M059J (cell line): ENCODE measurements at places on chromosomes 3 and 15. TPM values are rescaled to one million over a fixed set of nuclear protein-coding genes. Genes with fewer than 3 reads are reported as not detected.

Gene RBM5
- 18.0 and 37.1 TPM in 2 replicates for total RNA-seq

Gene LRRC31
- not detected in 2 replicates for total RNA-seq

- no peak for DNase-seq
These were observed 61.2 kb upstream of the MCF2L2 start for GRCh38 chr3:183489455-183490210.

- no peak for DNase-seq
These were observed 60.6 kb downstream of the FGD5 start for GRCh38 chr3:14879211-14879874.

GRCh38 chr15:51349156-51349844 is 7.8 kb downstream of the GLDN start:
- DNase-seq, result no peak

- DNase-seq, result peak; percentile 97
These were observed 100.0 kb downstream of the PCCB start for GRCh38 chr3:136350132-136350531.

- peak; percentile 28 for DNase-seq
These were observed 83.5 kb downstream of the AQP9 start for GRCh38 chr15:58221591-58222241.

DNA sequence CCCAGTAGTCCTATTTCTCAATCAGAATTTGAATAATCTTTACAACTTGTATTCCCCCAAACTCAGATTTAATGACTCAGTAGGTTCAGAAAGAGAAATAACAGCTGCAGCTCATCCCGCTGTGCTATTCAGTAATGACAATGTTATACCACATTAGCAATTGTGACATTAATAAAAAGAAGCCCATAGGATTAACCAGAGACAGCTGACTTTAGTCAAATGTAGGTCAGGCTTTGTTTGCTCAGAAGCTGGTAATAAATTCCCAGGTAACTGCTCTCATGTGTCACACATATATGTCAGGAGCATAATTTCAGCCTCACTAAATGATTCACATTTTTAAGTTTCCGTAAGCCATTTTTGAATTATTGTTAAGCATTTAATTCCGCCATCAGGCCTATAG is 222.0 kb upstream of the UBE2E2 start:
- DNase-seq, result no peak

DNA sequence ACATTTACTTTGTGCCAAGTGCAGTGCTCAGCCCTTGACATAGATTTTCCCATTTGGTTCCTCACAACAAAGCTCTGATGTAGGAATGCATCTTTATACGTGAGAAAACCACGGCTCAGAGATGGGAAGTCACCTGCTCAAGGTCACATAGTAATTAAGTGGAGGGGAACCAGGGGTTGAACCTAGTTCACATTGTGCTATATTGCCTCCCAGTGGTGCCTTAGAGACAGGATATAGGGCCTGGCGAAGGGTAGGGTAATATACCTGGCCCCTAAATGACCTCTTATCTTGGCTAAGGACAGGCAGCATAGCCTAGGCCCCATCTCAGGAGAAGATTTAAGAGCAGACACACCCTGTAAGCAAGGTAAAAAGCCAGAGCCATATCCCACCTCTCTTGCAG is 71.5 kb downstream of the FOXP1 start:
- DNase-seq, result no peak

DNA sequence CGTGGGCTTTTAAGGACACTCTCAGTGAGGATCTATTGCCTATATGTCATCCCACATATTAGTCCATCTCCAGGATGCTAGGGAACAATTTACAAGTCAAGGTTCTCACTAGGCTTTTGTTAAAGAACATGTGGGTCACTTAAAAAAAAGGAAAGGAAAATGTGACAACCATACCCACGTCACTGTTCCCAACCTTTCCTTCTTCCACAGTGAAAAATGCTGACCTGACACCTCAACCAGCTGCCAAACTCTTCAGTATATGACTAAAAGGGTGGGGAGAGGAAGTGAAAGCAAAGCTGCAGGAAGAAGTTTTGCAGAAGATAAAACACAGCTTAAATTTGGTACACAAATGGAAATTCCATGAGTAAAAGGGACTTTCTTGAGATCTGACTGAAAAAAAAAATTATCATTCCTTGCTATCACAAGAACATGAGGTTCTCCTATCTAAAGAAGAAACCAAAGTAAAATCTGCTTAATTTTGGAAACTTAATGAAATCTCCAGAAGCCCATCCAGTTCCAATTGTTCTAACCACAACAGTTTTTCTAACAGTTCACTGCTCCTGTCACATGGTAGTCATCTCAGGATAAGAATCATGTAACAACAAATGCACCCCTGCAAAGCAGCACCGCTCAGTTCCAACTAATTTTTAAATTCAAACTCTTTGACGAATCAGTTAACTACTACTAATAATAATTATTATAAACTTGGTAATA is 117.0 kb upstream of the TSPAN3 start:
- peak; percentile 58 for DNase-seq

Gene CCR8
- total RNA-seq, result not detected in 2 replicates

GRCh38 chr15:70227147-70227546 is 129.4 kb upstream of the TLE3 start:
- no peak for DNase-seq

DNA sequence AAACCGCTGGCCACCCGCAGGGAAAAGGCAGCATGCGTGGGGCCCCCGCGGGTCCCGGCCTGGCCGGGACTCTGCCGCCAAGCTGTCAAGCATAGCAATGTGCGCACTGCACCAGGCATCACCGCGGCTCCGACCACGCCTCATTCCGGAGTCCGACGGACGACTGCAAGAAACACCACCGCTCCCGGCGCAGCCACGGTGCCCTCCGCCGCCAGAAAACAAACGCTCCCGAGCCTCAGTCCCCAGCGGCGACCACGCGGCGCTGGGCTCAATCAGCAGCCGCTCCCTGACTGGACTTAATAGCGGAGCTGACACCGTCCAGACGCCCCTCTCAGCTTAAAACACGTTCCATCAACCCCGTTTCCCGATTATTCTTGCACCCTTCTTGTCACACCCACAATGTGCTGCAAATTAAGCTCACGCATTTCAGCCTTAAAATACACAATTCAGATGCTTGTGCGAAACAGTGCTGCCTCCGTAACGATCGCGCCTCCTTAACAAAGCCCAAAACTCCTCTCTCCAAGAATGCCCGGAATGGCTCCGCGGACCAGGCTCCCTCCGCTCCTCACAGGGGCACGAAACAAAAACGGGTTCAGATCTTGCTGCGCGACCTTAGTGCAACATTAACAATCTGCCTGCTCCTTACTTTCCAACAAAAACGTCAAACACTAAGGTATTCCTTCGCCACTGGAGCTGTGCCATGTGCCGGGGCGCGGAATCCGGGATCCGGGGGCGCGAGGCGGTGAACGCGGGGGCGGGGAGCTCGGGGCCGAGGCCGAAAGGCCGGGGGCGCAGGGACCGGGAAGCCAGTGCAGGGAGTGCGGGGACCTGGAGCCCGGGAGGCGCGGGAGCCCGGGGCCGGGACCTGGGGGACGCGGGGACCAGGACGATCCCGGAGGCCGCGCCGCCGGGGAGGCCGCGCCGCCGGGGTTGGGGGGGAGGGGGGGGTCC is 655 bp downstream of the CYFIP1 start:
- peak; percentile 49 for DNase-seq

Gene CKMT1A
- total RNA-seq, result not detected in 2 replicates

- DNase-seq, result peak; percentile 75
These were observed 435.6 kb downstream of the MECOM start for GRCh38 chr3:169227911-169228310.

DNA sequence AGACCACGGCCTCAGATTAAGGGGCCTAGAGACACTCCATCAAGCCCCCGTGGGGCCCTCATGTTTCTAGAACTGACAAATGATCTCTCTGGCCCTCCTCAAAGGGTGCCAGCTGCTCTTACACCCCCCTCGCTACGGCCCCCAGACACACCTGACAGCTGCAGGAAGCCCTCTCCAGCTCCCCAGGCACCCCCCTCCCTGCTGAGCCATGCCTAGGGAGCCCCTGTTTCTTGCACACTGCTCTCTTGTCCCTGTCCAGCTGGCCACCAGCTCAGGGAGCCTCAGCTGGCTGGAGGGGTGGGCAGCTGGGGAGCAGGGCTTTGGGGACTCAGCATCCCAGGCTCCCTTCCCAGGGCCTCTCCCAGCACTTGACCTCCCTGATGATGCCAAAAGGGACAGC is 14.8 kb downstream of the TNK2 start:
- no peak for DNase-seq

Gene MUC13
- 0.20 TPM in 1 of 2 replicates, not detected in the other for total RNA-seq

GRCh38 chr15:85551221-85551832 is 170.9 kb downstream of the AKAP13 start:
- peak; percentile 6 for DNase-seq

- DNase-seq, result no peak
These were observed 202.0 kb downstream of the AKAP13 start for GRCh38 chr15:85582131-85583079.

Gene C3orf22
- total RNA-seq, result not detected in 2 replicates

GRCh38 chr3:5012367-5012766 is 33.1 kb downstream of the BHLHE40 start:
- DNase-seq, result no peak

Gene GNB5
- total RNA-seq, result 37.8 and 47.5 TPM in 2 replicates

DNA sequence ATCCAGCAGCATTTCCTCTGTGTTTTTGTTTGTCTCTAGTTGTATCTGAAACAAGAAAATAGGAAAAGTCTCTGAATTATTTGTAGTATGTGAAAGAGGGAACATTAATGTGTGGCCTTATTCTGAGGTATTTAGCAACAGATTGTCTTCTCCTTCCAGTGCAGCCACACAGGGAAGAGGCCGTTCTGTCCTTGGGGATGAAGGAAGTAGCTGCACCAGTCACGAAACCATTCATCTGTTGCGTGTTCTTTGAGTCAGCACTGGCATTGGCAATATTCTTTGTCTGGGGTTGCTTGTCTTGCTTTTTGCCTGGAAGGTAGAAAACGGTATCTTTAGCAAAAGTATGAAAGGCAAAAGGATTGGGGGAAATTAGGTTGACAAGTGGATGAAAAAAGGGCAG is 91.6 kb downstream of the CDIN1 start:
- DNase-seq, result no peak

Gene STXBP5L
- total RNA-seq, result 0.07 TPM in 1 of 2 replicates, not detected in the other

Gene KCNMB3
- total RNA-seq, result 0.52 and 1.1 TPM in 2 replicates

Gene STT3B
- total RNA-seq, result 98.6 and 146 TPM in 2 replicates

Gene DNASE1L3
- not detected in 2 replicates for total RNA-seq

Gene KLHL40
- total RNA-seq, result not detected in 2 replicates

Gene NRROS
- 0.42 and 1.1 TPM in 2 replicates for total RNA-seq

Gene EAF2
- 8.3 and 9.3 TPM in 2 replicates for total RNA-seq

Gene TGM5
- not detected in 2 replicates for total RNA-seq

DNA sequence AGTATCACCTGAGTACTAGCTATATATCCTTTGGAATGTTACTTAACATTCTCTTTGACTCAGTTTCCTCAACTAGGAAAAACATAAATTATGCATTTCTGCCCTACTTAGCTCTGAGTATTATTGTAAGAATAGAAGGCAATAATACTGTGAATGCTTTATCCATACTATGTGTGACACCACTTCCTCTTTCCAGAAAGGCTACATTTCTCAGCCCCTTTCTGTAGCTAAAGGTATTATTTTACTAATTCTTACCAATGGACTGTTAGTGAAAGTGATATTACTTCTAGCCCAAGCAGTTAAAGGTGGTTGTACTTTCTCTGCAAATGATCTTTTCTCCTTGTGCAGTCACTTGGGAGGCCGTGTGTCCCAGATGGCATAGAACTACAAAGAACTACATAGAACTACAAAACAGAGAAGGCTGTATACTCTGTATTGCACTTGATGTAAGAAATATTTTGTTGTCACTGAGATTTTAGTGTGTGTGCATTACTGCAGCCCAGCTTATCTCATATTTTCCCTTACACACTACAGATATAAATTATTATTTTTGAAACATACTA is 35.1 kb downstream of the MYH15 start:
- no peak for DNase-seq

Gene ESYT3
- 0.15 and 0.52 TPM in 2 replicates for total RNA-seq

DNA sequence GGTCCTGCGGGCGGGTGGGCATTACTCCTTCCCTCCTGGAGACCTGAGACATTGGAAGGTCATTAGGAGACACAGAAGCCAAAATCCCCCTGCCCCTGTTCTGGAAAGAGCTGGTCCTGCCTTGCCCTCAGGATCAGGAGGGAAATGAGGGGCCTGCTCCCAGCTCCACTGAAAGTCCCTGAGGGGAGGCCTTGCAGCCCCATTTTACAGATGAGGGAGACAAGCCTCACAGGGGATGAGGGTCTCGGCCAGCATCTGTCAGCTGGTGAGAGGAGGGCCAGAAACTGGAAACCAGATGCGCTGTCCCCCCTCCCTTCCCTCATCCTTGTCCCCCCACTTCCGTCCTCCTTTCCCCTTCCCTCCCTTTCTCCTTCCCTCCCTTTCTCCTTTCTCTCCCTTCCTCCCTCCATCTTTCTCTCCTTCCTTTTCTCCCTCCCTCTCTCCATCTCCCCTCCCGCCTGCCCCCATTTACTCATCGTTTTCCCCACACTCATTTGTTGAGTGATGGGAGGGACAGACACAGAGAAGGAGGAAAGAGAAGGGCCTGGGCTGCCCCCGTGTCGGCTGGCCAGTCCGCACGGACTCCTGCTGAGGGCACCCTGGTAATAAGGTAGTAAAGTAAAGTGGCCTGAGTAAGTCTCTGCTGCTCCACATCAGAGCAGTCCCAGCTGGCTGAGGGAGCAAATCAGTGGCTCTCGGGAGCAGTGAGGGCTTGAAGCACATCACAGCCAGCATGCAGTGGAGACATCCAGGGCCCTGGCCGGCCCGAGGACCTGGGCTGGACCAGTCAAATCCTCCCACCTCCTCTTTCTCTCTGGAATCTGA is 112.4 kb upstream of the ALDH1A3 start:
- DNase-seq, result no peak

- DNase-seq, result no peak
These were observed 228.2 kb upstream of the TPRG1 start for GRCh38 chr3:188943591-188943990.

DNA sequence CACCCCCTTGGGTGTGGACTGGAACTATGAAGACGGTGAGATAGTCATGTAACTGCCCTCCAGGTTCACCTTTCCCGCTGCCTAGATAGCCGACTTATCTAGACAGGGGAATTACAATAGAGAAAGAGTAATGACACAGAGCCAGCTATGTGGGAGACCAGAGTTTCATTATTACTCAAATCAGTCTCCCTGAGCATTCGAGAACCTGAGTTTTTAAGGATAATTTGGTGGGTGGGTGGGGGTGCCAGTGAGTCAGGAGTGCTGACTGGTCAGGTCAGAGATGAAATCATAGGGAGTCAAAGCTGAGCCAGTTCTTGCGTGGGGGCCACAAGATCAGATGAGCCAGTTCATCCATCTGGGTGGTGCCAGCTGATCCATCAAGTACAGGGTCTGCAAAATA is 19.7 kb upstream of the DNAJC19 start:
- peak; percentile 22 for DNase-seq

Gene ECE2
- not detected in 2 replicates for total RNA-seq

- DNase-seq, result no peak
These were observed 470.2 kb downstream of the NAALADL2 start for GRCh38 chr3:175329373-175329772.

Gene GASK1A
- total RNA-seq, result 2.6 and 3.4 TPM in 2 replicates

DNA sequence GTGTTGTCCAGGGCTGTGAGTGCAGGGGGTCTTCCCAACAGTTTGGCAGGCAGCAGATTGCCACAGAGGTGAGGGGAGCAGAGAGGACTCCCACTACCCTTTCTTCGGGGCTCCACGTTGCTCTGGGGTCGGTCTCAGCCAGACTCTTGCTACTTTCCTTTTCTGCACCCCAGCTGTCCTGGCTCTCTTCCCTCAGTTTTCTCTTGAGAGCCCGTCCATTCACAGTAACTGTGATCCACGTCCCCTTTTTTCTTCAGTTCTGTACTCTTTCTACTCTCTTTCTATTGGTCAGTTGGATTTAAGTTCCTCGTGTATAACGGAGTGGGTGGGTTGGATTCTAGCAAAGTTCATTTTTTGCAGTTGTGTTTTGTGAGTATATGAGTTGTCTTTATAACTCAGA is 105.8 kb downstream of the UNC13C start:
- no peak for DNase-seq

Gene CDC25A
- total RNA-seq, result 8.9 and 16.5 TPM in 2 replicates
